Astrocyte (in vitro differentiated cells and primary cell): ENCODE measurements at places on chromosomes 7 and 10. TPM values are rescaled to one million over a fixed set of nuclear protein-coding genes. Genes with fewer than 3 reads are reported as not detected.

The SFTPA1 gene
- total RNA-seq, result not detected in 2 replicates

DNA sequence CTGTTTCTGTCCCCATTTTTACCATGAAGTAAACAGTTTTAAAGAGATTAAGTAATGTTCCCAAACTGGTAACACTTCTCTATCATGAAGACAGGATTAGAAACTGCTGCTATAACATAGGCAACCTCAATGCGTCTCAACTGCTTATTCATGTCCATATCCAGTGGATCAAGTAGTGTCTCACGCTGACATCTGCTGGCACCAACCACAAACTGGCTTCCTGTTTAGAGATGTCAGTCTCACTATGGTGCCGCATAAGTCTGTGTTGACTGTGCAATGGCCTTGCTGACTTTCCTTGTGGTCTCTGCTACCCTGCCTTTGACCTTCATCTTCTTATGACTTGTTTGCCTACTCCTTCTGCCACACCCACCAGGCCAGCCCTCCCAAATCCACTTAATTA is 369.6 kb upstream of the DPP6 start:
- no peaks in the 10 kb centered on the region for H3K27me3 ChIP-seq
- H3K36me3 ChIP-seq, result no peaks in the 10 kb centered on the region
- H3K4me3 ChIP-seq, result no peak overlapping the region
- H3K27ac ChIP-seq, result no peak overlapping the region
- no peak for DNase-seq

- H3K4me3 ChIP-seq, result no peak overlapping the region
- no peaks in the 10 kb centered on the region for H3K36me3 ChIP-seq
- DNase-seq, result no peak
- H3K4me1 ChIP-seq, result no peaks in the 10 kb centered on the region
These were observed 40.7 kb upstream of the LEP start for GRCh38 chr7:128200376-128200775.

The ZDHHC4 gene
- 33.2 and 36.0 TPM in 2 replicates for total RNA-seq

The CCDC146 gene
- total RNA-seq, result 1.8 and 2.0 TPM in 2 replicates

DNA sequence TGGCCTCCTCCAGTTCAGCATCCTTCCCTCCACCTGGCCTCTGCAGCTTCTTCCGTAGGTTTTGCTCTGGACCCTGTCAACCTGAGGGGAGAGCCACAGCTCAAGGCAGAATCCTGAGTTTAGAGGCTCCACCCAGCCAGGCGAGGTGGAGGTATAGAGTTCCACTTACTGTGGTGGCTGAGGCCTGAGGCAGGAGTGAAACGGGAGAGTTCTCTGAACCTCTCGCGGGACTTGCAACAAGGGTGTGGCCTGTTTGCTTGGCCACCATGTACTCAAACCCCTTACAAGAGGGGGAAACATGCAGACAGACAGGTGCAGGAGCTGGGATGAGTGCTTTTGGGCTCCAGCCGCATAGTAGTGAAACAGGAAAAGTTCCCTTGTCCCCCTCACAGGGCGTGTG is 154.0 kb upstream of the C7orf33 start:
- no peak overlapping the region for H3K4me3 ChIP-seq
- H3K4me1 ChIP-seq, result no peaks in the 10 kb centered on the region
- no peak overlapping the region for H3K27ac ChIP-seq
- no peak for DNase-seq

The MCM10 gene
- 1.5 and 1.9 TPM in 2 replicates for total RNA-seq

The TBC1D12 gene
- 6.9 and 7.6 TPM in 2 replicates for total RNA-seq

GRCh38 chr10:110387983-110388686 is 83.4 kb upstream of the SMNDC1 start:
- no peak overlapping the region for H3K4me3 ChIP-seq
- no peaks in the 10 kb centered on the region for H3K27me3 ChIP-seq
- H3K4me1 ChIP-seq, result peaks cover 2% of the 10 kb centered on the region
- H3K27ac ChIP-seq, result no peak overlapping the region
- no peaks in the 10 kb centered on the region for H3K36me3 ChIP-seq
- peak; percentile 10 for DNase-seq

DNA sequence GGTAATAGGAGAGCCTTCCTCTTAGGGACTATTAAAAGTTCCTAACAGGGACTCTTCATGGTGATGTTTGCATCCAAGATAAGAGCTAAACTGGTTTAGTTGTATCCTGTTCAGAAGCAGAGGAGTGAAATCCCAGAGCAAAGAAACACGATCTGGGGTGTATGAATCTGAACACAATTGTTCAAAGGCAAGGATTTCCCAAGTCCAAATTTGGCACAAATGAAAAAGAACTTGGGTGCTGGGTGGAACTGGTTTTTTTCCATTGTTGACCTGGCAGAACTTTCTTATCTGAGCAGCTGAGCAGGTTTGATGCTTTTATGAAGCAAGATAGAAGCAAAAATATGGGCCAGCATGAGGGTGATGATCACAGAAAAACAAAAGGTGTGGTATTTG is 6.0 kb downstream of the AGFG2 start:
- no peaks in the 10 kb centered on the region for H3K36me3 ChIP-seq
- H3K27me3 ChIP-seq, result no peaks in the 10 kb centered on the region
- no peak for DNase-seq

The GNGT1 gene
- not detected in 2 replicates for total RNA-seq

GRCh38 chr7:31023877-31024276 is 28.2 kb upstream of the ADCYAP1R1 start:
- H3K27ac ChIP-seq, result no peak overlapping the region
- no peak for DNase-seq
- peaks cover 2% of the 10 kb centered on the region for H3K27me3 ChIP-seq
- H3K36me3 ChIP-seq, result no peaks in the 10 kb centered on the region
- H3K4me1 ChIP-seq, result peaks cover 4% of the 10 kb centered on the region

- H3K36me3 ChIP-seq, result no peaks in the 10 kb centered on the region
- H3K4me1 ChIP-seq, result no peaks in the 10 kb centered on the region
- DNase-seq, result no peak
- no peak overlapping the region for H3K27ac ChIP-seq
- H3K4me3 ChIP-seq, result no peak overlapping the region
- H3K27me3 ChIP-seq, result no peaks in the 10 kb centered on the region
These were observed 92.2 kb downstream of the ZNF248 start for GRCh38 chr10:37765216-37765615.

The IL2RA gene
- not detected in 2 replicates for total RNA-seq

DNA sequence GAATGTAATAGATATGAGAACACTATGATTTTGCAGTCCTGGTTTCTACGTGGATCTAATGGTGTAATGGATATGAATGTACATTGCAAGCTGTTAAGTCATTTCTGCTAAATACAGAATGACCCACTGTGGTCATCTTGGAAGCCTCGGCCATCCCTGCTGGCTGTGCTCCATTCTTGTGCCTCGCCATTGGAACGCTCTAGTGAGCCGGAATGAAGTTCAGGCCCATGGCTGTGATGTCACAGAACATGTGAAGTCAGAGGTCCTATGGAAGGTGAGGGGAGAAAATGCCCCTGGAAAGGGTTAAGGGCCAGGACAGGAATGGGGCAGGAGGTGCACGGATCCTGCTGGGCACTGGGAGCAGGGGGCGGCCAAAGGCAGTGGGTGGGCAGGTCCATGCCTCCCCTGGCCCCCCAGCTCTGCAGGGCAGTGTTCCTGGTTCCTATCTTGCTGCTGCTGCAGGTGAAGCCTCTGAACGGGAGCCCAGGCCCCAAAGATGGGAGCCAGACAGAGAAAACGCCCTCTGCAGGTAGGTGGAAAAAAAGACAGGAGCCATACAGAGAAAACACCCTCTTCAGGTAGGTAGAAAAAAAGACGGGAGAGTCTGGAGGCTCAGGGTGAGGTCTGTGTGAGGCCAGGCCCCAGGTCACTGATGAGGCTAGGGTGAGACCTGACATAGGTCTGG is at the start of gene LLCFC1:
TSS of gene LLCFC1 (plus strand) at position 259 of the 685 bp plus-strand sequence. CDS start at position 397, 138 bp downstream.
- H3K27ac ChIP-seq, result no peak within 1 kb of the TSS
- no peak for DNase-seq
- H3K27me3 ChIP-seq, result no peaks in the 10 kb centered on the region
- no peak within 1 kb of the TSS for H3K4me3 ChIP-seq

DNA sequence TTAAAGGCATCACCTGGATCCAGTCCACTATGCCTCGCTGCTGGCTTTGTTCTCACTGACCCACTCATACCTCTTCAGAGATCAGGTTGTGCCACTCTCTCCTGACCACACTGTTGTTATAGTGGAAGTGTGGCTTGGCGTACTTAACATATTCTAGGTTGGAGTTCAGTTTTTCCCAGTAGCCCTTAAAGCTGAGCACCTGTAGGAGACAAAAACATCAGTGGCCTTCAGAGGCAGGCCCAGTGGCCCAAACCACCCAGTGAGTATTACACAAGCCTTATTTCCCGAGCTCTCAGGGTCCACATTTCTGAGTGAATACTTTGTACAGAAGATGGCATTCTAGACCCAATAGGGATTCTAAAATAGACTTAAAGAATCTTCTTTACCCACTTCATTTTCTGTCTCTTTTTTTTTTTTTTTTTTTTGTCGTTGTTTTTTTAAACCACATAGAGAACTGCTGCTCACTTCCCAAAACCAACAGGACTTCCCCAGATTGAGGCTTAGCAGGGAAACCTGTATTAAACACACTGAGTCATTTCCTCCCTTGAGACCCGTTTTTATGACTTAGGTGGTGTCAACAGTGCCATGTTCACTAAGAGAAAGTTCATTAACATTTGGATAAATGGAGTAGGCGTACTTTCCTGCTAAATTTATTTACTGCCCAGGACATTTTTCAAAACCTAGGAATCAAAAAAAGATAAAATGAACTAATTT is 85.8 kb downstream of the GSAP start:
- H3K27ac ChIP-seq, result no peak overlapping the region
- H3K4me3 ChIP-seq, result no peak overlapping the region
- H3K27me3 ChIP-seq, result no peaks in the 10 kb centered on the region
- DNase-seq, result no peak
- no peaks in the 10 kb centered on the region for H3K36me3 ChIP-seq
- H3K4me1 ChIP-seq, result peaks cover 36% of the 10 kb centered on the region

DNA sequence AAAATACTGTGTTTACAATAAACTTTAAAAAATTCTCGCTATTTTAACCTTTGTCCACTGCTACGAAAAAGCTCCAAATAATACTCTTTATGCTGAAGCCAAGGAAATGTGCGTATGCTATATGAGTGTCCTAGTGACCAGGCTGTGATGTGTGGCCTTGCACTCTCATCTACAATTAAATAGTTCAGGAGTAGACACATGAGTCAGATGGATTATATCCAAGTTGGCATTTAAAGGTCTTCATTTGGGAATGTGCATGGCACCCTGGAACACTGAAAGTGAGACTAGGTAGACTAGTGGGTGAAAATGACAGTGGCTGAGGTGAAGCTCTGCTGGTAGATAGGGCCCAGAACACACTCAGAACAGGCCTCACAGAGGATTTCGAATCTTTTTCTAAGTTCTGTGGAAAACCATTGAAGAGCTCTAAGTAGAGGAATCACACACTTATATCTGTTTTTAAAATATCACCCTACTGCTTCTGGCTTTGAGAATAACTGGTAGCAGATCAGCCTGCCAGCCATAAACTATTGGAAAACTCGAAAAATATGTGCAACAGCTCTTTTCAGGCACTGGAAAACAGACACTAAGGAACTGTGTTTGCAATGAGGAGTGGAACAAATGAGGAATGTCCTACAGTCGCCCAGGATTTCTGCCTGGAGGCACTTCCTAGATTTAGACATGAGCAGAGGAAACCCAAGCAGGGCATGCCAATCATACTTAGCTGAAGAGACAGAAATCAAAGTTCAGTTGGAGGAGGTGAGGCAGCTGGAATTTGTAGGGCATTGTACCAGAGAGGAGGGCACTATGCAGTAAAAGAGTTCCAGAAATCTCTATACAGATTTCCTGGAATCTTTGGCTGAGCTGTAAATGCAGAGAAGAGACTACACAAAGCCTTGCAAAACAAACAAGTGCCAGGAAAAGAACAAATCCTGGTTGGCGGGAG is 603.8 kb upstream of the LRRTM3 start:
- no peak overlapping the region for H3K4me3 ChIP-seq
- no peak overlapping the region for H3K27ac ChIP-seq
- no peaks in the 10 kb centered on the region for H3K36me3 ChIP-seq
- DNase-seq, result peak; percentile 0

The TOMM7 gene
- total RNA-seq, result 217 and 229 TPM in 2 replicates

The TUBB8 gene
- not detected in 2 replicates for total RNA-seq

DNA sequence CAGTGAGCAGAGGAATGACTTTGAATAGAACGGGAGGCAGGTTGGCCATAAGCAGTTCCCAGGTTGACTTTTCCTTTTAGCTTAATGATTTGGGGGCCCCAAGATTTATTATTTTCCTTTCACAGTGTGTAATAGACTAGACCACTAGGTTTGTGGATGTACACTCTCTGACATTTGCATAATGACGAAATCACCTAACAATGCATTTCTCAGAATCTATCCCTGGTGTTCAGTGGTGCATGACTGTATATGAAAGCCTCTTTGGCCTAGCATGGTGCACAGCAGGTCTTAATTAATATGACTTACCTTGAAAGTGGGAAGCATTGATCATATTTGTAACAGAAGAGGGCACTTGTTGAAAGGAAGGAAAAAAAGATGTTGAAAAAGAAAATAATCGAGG is 761.9 kb downstream of the TYW1 start:
- DNase-seq, result no peak
- H3K27ac ChIP-seq, result no peak overlapping the region
- no peaks in the 10 kb centered on the region for H3K4me1 ChIP-seq
- H3K27me3 ChIP-seq, result no peaks in the 10 kb centered on the region
- no peak overlapping the region for H3K4me3 ChIP-seq

The BAMBI gene
- total RNA-seq, result 45.4 and 50.6 TPM in 2 replicates

The HYAL4 gene
- not detected in 2 replicates for total RNA-seq

DNA sequence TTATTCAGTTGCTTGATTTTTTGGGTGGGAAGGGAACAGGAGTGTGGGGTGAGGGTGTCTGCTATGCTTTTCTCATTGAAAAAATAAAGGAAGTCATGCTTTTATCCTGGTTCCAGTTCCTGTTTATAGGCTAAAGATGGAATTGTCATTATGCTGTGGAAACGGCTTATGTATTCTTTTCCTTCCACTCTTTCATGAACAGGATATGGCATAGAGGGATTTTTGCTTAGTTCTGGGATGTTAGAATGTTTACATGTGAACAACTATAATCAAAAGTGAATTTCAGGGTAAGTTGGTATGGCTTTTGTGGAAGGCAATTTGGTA is 35.9 kb upstream of the PTPN12 start:
- no peaks in the 10 kb centered on the region for H3K4me1 ChIP-seq
- DNase-seq, result no peak
- no peaks in the 10 kb centered on the region for H3K27me3 ChIP-seq
- H3K27ac ChIP-seq, result no peak overlapping the region
- H3K4me3 ChIP-seq, result no peak overlapping the region

- H3K4me1 ChIP-seq, result no peaks in the 10 kb centered on the region
- no peak overlapping the region for H3K27ac ChIP-seq
- H3K27me3 ChIP-seq, result no peaks in the 10 kb centered on the region
- no peak for DNase-seq
These were observed 48.1 kb downstream of the DRGX start for GRCh38 chr10:49347827-49348226.

DNA sequence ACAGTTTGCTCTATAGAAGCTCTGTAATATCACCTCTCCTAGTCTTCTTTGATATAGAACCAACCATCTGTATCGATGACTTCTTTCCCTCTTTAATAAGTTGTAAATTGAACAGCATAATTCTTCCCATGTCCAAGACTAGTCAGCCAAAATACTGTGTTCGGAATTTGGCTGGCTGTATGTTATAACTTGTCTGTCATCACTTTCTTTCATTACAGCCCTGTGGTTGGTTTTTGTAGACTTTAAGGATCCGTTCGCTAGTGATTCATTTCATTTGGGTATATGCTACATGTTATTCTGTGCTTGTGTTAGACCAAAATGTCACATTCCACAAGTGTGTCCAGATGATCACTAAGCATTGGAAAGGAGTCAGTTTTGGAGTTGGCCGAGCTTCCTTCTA is 155.4 kb upstream of the ITGB1 start:
- no peaks in the 10 kb centered on the region for H3K27me3 ChIP-seq
- no peak overlapping the region for H3K4me3 ChIP-seq
- peak; percentile 73 for DNase-seq
- H3K36me3 ChIP-seq, result no peaks in the 10 kb centered on the region
- H3K4me1 ChIP-seq, result peaks cover 24% of the 10 kb centered on the region
